ENCODE measurements at places on chromosomes 13 and 19.

DNA sequence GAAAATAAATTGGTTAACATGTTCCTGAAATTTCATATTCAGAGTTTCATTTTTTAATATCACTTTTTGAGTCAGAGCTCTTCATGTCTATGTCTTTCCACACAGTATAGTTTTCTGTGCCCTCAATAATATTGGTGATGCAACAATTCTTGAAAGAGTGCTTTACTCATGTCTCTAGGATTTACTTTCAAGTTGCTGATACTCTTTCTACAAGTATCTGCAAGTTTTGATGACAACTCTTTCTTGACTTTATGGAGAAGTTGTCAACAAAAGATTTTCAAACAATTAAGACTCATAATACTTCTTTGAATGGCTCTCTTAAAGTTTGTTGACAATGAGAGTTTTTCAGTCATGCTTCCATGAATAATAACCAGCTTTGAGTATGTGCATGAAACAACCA, 561.7 kb downstream of the DIAPH3 start:
- DNase-seq = no peak

GRCh38 chr13:80965097-80965496, 624.2 kb upstream of the SPRY2 start:
- no peak for DNase-seq

- no peak for DNase-seq
These were observed 164.6 kb downstream of the KLF5 start for GRCh38 chr13:73223372-73223781.

- DNase-seq = no peak
These were observed 7.2 kb downstream of the CARS2 start for GRCh38 chr13:110698689-110699088.

GRCh38 chr19:1308718-1309117, 23.0 kb downstream of the EFNA2 start:
- DNase-seq = no peak

Measured in suppressor macrophage treated with lipopolysaccharide for 1 hour (primary cell).